ENCODE measurements at places on chromosomes 1 and 21. TPM values are rescaled to one million over a fixed set of nuclear protein-coding genes. Genes with fewer than 3 reads are reported as not detected.

DNA sequence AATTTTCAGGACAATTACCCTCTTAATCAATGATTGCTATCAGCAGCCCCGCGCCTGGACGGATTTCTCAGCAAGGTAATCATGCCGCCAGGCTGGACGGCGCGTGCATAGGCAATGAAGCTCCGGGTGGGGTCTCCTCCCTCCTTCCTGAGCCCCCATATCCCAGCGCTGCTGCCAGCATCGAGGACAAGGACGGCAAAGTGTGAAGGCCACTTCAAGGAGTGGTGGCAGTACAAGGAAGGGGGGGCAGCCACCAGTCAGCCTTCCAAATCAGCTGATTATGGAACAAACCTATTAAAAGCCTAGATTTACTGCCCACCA lies 51.1 kb downstream of the DMAP1 start:
- no peak for DNase-seq
- no peaks in the 10 kb centered on the region for H3K27me3 ChIP-seq
- H3K27ac ChIP-seq = no peak overlapping the region
- H3K4me3 ChIP-seq = no peak overlapping the region

- no peak for DNase-seq
- H3K27ac ChIP-seq = no peak overlapping the region
- H3K4me1 ChIP-seq = peaks cover 19% of the 10 kb centered on the region
- peaks cover 52% of the 10 kb centered on the region for H3K27me3 ChIP-seq
- peak overlapping the region; percentile 92 for H3K4me3 ChIP-seq
Measured at GRCh38 chr1:2526824-2527555, 594 bp upstream of the PANK4 start.

- peaks cover 28% of the 10 kb centered on the region for H3K4me1 ChIP-seq
- H3K27me3 ChIP-seq = peaks cover 7% of the 10 kb centered on the region
- H3K4me3 ChIP-seq = peak overlapping the region; percentile 99
- H3K36me3 ChIP-seq = peaks cover 24% of the 10 kb centered on the region
Measured at GRCh38 chr1:155321639-155322503, 1.2 kb downstream of the RUSC1 start.

- DNase-seq = peak; percentile 94
- H3K27ac ChIP-seq = no peak within 1 kb of the TSS
- H3K36me3 ChIP-seq = no peaks in the 10 kb centered on the region
- peaks cover 47% of the 10 kb centered on the region for H3K27me3 ChIP-seq
Measured at GRCh38 chr1:67832737-67833601, at the start of gene GNG12. Gene GNG12, minus strand, starts transcription at chr1:67833467. Its CDS starts 125,781 bp downstream, at chr1:67707686.

The U2AF1 gene
- 70.4 TPM for total RNA-seq

- H3K36me3 ChIP-seq = no peaks in the 10 kb centered on the region
- DNase-seq = no peak
- no peaks in the 10 kb centered on the region for H3K4me1 ChIP-seq
- no peak overlapping the region for H3K4me3 ChIP-seq
Measured at GRCh38 chr1:234592240-234592639, 17.7 kb downstream of the IRF2BP2 start.

GRCh38 chr1:67085326-67085725 lies 31.4 kb upstream of the SLC35D1 start:
- DNase-seq = no peak
- H3K27ac ChIP-seq = no peak overlapping the region
- H3K27me3 ChIP-seq = no peaks in the 10 kb centered on the region
- no peaks in the 10 kb centered on the region for H3K4me1 ChIP-seq
- H3K4me3 ChIP-seq = no peak overlapping the region
- no peaks in the 10 kb centered on the region for H3K36me3 ChIP-seq

GRCh38 chr1:93687542-93687941 lies 5.9 kb upstream of the BCAR3 start:
- H3K4me3 ChIP-seq = no peak overlapping the region
- H3K27me3 ChIP-seq = peaks cover 10% of the 10 kb centered on the region
- DNase-seq = no peak
- peaks cover 16% of the 10 kb centered on the region for H3K4me1 ChIP-seq

- peaks cover 94% of the 10 kb centered on the region for H3K27me3 ChIP-seq
- peak; percentile 66 for DNase-seq
- H3K4me3 ChIP-seq = peak overlapping the region; percentile 71
- H3K36me3 ChIP-seq = no peaks in the 10 kb centered on the region
Measured at GRCh38 chr1:231039161-231040018, 664 bp downstream of the FAM89A start.

GRCh38 chr1:57986432-57986831 lies 560.1 kb downstream of the OMA1 start:
- H3K27me3 ChIP-seq = no peaks in the 10 kb centered on the region
- no peak for DNase-seq
- peaks cover 47% of the 10 kb centered on the region for H3K4me1 ChIP-seq

DNA sequence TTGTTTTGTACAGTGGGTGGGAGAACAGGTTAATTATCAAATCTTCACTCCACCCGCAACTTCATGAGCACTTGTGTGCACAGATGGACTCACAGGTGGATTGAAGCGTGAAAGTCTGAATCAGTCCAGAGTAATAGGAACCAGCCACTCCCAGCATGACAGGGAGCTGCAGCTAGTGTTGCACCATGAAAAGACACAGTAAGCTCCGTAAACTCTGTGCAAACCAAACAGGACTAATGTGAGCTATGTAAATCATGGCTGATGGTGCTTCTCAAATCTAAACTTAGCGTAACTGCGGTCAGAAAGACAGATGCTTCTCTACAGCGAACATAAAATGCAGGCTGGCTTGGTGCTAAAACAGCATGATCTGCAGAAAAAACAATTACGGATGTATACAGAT lies 114.4 kb downstream of the CENPF start:
- no peak overlapping the region for H3K27ac ChIP-seq
- no peaks in the 10 kb centered on the region for H3K27me3 ChIP-seq
- H3K4me3 ChIP-seq = no peak overlapping the region

DNA sequence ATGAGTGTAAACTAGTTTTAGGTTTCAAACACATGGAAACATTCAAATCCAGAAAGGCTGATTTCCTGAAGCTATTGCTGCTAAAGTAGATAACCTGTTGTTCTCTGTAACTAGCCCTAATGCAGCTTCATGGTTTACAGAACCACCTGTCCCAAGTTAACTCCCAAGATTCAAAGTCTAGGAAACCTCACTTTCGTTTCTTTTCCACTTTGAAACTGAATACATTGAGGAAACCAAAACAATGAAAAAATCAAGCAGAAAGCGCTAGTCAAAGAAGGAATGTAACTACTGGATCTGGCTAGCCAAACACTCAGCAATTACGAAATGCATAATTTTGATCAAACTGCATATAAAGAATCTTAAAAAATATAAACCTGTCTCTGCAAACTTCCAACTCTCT lies 17.8 kb downstream of the SLC16A1 start:
- H3K4me3 ChIP-seq = 0 out of 2 replicates have a peak overlapping the region, but pooled peaks have one; percentile 7
- H3K27me3 ChIP-seq = no peaks in the 10 kb centered on the region
- H3K36me3 ChIP-seq = no peaks in the 10 kb centered on the region
- H3K27ac ChIP-seq = peak overlapping the region; percentile 41

DNA sequence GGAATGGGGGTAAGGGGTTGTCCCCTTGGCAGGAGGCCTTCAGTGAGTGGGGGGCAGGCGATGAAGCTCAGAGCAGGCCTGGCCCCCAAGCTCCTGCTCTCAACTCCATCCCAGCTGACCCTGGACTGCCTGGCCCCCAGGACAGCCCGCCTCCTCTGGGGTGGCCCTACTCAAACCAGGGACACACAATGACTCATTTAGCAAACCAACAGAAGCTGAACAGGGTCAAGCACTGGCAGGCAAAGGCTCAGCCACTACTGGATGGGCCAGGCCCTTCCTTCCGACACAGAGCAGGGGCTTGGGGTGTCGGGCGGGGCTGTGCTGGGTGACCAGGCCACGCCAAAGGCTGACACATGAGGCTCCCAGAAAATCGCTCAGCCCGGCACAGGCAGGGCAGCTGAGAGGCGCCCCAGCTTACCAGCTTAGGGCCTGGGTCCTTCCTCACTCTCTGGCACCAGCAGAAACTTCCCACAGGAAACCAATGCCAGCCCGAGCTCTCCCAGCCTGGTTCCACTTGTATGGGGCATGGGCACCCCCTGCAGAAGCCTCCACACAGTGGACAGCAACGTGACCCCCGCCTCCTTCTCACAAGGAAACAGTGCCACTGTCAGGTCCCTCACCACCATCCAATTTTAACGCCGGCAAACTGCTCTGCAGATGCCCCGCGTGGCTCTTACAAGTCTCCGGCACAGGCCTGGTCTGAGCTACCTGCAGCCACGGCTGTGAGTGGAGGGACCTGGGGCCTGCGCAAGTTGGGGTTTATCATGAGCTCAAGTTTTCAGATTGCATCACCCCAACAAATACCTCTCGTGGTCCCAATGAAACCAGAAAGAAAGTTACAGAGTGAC lies 114.3 kb downstream of the NPHP4 start:
- no peak overlapping the region for H3K4me3 ChIP-seq
- H3K4me1 ChIP-seq = no peaks in the 10 kb centered on the region
- H3K36me3 ChIP-seq = no peaks in the 10 kb centered on the region
- H3K27ac ChIP-seq = no peak overlapping the region

The POU2F1 gene
- 66.1 TPM for total RNA-seq

The OR2L3 gene
- not detected for total RNA-seq

DNA sequence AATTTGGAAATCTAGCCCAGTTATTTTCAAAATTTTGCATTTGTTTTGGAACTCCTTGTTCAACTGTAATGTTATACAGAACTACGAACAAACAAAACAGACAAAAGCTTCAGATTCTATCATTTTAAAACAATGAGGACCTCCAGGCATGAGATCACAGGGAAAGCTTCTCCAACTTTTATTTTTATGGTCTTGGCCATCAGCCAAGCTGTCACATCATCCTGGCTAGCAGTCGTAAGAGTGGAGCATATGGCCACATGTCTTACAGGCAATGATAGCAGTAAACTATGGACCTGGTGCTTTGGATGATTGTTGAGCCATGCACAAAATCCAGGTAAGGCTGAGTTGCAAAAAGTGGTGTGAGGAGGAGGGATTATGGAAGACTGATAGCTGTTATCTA lies 299.6 kb downstream of the LMX1A start:
- peaks cover 5% of the 10 kb centered on the region for H3K4me1 ChIP-seq
- no peaks in the 10 kb centered on the region for H3K36me3 ChIP-seq
- H3K4me3 ChIP-seq = no peak overlapping the region
- DNase-seq = no peak
- no peak overlapping the region for H3K27ac ChIP-seq

GRCh38 chr1:117658676-117659075 lies 52.8 kb downstream of the TENT5C start:
- H3K4me3 ChIP-seq = no peak overlapping the region
- H3K27me3 ChIP-seq = no peaks in the 10 kb centered on the region
- no peak for DNase-seq
- H3K4me1 ChIP-seq = peaks cover 5% of the 10 kb centered on the region

The ASCL5 gene
- 0.54 TPM for total RNA-seq

DNA sequence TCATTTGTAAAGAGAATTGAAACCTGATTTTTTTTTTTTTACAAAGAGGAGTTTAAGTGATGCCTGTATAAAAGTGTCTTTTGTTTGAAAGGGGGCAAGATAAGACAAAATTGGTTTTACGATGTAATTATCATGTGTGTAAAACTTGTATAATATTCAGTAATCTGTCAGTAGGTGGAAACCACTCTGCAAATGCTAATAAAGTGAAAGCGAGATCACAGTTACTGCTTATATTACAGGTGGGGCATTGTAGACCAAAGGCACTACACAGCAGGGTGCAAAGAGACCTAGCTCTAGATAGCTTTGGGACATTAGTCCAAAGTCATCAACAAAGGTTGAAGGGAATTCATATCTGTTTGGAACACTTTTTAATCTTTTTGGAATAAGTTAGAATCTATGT lies 174.2 kb downstream of the LHX8 start:
- no peak overlapping the region for H3K4me3 ChIP-seq
- peaks cover 4% of the 10 kb centered on the region for H3K4me1 ChIP-seq
- DNase-seq = no peak
- H3K27me3 ChIP-seq = no peaks in the 10 kb centered on the region
- H3K27ac ChIP-seq = no peak overlapping the region
- H3K36me3 ChIP-seq = no peaks in the 10 kb centered on the region

DNA sequence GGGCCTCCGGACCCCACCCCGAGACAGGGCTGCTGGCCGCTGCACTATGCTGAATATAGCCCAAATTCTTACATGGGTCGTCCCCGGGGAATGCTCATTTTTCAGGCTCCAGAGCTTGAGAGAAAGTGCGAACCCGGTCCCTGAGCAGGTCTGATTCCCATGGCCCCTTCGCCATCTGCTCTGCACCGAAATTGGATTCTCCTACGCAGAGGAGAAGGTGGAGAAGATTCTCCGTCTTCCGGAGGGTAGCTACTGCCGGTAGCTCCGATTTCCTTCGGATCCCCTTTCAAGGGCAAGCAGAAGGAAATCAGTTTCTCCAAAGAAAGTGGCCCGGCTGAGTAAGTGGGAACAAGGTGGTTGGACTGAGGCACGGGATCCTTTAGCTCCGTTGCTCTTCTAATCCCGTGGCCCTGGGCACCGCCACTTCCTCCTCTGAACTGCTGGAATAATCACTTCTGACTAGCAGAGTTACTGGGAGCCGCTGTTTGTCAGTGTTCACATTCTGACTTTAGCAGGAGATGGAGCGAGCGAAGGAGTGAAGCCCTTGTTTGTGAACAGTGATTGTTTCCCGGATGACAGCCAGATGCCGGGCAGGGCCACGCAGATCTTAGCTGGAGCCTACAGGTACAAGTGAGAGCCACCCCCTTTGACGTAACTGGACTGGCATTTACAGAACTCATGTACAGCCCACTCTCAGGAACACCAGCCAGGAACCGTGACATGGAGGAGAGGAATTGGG lies 1.1 kb upstream of the ZNF496 start:
- H3K27ac ChIP-seq = peak overlapping the region; percentile 72
- peak overlapping the region; percentile 91 for H3K4me3 ChIP-seq
- peak; percentile 30 for DNase-seq
- no peaks in the 10 kb centered on the region for H3K27me3 ChIP-seq
- peaks cover 20% of the 10 kb centered on the region for H3K36me3 ChIP-seq

GRCh38 chr1:110340207-110340468 lies 961 bp downstream of the RBM15 start:
- H3K4me3 ChIP-seq = peak overlapping the region; percentile 57
- H3K27ac ChIP-seq = peak overlapping the region; percentile 35
- H3K4me1 ChIP-seq = peaks cover 46% of the 10 kb centered on the region
- H3K36me3 ChIP-seq = no peaks in the 10 kb centered on the region
- no peaks in the 10 kb centered on the region for H3K27me3 ChIP-seq

- H3K36me3 ChIP-seq = no peaks in the 10 kb centered on the region
- peaks cover 13% of the 10 kb centered on the region for H3K4me1 ChIP-seq
- H3K4me3 ChIP-seq = no peak overlapping the region
- H3K27me3 ChIP-seq = no peaks in the 10 kb centered on the region
Measured at GRCh38 chr1:244974106-244974505, 109.8 kb upstream of the HNRNPU start.

DNA sequence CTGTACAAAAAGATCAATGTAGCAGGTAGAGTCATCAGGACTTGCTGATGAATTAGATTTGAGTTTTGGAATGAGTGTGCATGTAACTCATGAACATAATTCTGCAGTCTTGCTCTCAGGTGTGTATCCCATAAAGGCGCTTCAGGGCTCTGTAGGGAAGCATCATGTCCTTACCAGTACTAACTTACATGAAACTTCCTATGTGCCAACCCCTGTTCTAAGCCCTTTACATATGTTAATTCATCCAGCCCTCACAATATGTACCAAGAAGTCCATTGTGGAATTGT lies 2.1 kb upstream of the FCRLB start:
- peaks cover 15% of the 10 kb centered on the region for H3K27me3 ChIP-seq
- H3K27ac ChIP-seq = no peak overlapping the region
- H3K4me1 ChIP-seq = no peaks in the 10 kb centered on the region
- DNase-seq = no peak

All from GM23338 (cell line).